ENCODE measurements at places on chromosomes 6 and 20. TPM values are rescaled to one million over a fixed set of nuclear protein-coding genes. Genes with fewer than 3 reads are reported as not detected.

- DNase-seq: peak; percentile 5
Measured at GRCh38 chr20:52859156-52859876, 112.8 kb upstream of the TSHZ2 start.

ATP9A gene
- 242 TPM for total RNA-seq

SIRPA gene
- 6.1 TPM for total RNA-seq

GRCh38 chr6:81309811-81310210 lies 442.7 kb downstream of the TENT5A start:
- no peak for DNase-seq

DNA sequence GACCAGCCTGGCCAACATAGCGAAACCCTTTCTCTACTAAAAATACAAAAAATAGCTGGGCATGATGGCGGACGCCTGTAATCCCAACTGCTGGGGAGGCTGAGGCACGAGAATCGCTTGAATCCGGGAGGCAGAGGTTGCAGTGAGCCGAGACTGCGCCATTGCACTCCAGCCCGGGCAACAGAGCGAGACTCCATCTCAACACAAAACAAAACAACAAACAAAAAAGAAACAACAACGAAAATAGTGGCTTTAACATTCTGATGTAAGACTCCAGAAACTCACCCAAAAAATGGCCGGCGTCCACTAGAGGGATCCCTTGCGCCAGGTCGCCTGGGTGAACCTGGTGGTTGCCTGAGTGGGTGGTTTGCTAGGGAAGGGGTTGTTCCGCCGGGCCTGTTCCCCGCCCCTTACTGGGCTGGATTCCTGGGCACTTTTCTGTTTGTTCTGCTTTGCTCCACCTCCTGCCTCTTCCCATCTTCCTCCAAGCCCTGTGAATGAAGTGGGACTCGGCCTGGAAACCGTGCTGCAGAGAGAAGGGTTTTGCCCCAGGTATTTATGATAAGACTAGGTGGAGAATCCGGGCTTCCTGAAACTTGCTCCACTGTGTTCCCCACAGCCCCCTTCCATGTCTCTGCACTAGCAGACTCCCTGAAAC lies 1.5 kb downstream of the PABPC1L start:
- no peak for DNase-seq

DNA sequence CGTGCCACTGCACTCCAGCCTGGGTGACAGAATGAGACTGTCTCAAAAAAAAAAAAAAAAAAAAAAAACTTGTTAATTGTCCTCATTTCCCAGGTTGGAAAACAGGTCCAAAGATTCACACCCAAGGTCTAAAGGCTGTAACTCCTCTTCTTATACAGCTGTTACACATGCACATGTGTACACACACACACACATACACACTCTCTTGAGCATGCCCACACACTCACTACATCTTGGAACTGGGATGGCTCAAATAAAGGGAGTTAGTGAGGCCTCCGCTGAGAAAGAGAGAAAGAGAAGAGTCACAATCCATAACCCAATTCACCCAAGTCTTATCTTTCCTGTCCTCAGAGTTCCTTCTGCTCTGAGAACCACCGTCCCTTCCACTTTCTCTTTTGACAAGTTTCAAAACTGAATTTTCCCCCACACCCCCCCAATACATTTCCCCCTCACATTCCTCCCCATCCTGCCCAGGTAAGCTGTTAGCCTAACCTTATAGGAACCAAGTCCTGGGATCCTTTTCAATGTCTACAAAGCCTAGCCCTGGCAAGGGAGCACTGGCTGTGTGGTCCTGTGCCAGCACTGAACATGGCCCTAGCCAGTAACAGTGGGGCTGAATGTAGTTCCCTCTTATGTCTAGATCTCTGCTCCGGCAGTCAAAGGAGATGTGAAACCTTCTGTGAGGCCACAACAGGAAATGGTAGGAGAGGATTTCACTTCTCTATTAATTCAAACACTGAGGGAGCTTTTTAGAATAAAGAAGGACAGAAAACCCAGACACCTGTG lies 3.2 kb upstream of the HLA-DMB start:
- no peak for DNase-seq

GRCh38 chr6:99030915-99031314 lies 83.2 kb upstream of the FBXL4 start:
- DNase-seq: no peak

- no peak for DNase-seq
Measured at GRCh38 chr6:14824484-14825275, 421.2 kb upstream of the JARID2 start.

- DNase-seq: no peak
Measured at GRCh38 chr6:90250405-90250804, 46.2 kb downstream of the BACH2 start.

- DNase-seq: no peak
Measured at GRCh38 chr20:34553366-34553867, 5.1 kb upstream of the MAP1LC3A start.

DNA sequence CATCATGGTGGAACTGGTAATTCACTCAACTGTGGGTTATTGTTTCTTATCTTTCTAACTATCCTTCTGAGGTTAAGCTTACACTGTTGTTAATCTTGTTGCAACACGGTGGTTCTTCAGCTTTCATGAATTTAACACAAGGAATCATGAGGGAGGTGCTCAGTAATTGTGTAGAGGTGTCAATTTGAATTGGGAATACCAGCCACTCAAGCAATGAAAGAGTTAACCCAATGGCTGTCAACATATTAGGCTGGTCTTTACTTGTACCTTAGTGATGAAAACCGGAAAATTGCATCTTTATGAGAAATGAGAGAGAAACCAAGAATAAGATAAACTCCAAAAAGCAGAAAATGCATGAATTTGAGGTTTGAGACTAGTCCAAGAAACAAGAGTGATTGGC lies 95.7 kb downstream of the HS3ST5 start:
- DNase-seq: no peak

- DNase-seq: no peak
Measured at GRCh38 chr6:111238464-111239119, 151.3 kb downstream of the SLC16A10 start.

- DNase-seq: no peak
Measured at GRCh38 chr6:163646866-163647265, 232.3 kb downstream of the QKI start.

DYNLT2 gene
- 2.0 TPM for total RNA-seq

DNA sequence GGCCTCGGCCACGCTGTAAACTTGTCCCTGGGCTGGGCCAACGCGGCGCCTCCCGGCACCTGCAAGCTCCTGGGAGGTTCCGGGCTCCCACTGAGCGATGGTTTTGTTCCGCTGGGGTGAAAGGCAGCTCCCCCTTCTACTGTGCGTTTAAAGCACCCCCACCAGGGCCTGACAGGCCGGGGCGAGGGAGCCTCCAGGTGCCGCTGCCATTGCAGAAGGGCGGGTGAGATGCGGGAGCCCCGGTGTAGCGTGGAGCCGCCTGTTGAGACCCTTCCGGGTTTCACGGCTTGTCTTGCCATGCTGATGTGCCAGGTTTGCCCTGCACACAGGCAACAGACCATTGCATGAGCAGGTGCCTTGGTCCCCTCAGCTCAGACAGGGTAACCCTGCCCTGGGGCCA lies 2.9 kb downstream of the COL20A1 start:
- no peak for DNase-seq

DNA sequence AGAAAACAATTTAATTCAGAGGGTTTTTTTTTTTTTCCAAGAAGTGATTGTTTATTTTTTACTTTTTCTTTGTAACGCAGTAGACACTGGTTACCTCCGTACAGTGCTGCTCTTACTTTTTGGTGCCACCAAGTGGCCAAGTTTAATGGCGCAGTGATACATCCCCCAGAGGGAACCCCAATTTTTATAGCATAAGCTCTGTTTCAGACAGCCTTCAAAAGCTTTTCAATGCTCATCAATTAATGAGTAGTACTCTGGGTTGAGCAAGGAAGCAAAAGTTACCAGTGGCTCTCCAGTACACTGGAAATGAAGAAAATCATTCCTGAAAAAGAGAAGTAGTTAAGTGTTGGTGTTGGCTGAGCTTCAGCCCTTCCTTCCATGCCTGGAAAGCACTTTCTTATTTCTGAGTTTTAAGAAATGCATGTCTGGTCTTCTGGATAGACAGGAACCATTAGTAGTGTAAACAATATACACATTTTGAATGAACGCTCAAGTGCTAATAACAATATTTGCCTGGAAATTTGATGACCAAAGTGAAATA lies 129.1 kb upstream of the SMLR1 start:
- peak; percentile 21 for DNase-seq

GRCh38 chr20:51122931-51123658 lies 100.2 kb upstream of the KCNG1 start:
- DNase-seq: no peak

DNA sequence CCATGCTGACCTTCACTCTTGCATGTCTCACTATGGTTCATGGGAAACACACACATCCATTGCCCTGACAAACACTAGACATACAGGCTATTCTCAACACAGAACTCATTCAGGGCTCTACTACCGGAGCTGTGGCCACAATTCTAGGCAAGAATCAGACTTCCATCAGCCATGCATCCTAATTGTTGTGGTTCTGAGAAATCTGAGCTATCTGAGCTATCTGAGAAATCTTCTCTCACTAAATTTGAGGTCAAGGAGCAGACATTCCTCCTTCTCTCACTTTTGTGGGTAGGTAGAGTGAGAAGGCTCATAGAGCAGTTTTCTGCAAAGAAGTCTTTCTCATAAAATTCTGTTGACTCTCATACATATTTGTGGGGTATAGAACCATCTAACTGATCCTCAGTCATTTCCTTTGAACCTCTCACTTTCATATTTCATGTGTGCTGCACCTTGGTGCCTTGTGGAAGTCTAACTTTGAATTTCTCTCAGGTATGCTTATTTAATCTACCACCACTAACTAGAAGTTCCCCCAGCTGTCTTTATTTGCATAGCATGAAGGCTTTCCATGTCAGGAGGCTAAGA lies 43.6 kb downstream of the ADGRF1 start:
- DNase-seq: no peak

DNA sequence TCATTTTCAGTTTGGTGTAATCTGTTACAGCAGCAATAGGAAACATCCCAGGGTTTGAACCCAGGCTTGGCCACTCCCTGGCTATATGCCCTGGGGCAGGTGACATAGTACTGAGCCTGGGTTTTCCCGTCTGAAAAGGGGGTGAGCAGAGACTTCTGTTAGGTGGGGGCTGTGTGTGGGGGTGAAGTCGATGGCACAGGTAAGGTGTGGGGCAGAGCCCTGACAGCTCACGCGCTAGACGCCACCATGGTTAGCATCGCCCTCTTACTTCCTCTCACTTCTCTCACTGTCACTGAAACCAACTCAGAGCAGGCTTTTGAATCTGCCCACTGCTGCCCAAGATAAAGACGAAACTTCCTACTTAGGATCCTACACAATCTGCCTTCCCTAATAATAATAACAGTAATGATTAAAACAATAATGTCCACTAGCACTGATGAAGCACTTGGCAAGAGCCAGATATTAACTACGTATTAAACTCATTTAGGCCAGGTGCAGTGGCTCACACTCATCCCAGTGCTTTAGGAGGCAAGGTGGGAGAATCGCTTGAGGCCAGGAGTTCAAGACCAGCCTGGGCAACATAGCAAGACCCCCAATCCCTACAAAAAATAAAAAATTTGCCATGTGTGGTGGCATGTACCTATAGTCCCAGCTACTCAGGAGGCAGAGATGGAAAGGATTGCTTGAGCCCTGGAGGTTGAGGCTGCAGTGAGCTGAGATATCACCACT lies 117.9 kb upstream of the PTPN1 start:
- DNase-seq: no peak

DNA sequence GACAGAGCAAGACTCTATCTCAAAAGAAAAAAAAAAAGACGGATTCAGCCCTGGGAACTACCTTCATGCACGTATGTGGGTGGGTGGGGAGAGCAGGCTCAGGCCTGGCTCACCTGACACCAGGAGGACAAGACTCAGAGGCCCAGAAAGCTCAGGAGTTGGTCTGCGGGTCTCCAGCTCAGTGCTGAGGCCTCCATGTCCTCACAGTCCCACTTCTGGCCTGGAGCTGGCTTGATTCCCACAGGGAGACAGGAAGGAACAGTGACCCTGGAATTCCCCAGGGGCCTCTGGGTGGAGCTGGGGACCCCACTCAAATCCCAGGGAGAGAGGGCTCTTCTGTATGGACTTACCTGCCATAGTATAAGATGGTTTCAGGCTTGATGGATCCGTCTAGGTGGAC lies 15.6 kb downstream of the ADA start:
- no peak for DNase-seq

SLC13A3 gene
- total RNA-seq: 10.2 TPM

DNA sequence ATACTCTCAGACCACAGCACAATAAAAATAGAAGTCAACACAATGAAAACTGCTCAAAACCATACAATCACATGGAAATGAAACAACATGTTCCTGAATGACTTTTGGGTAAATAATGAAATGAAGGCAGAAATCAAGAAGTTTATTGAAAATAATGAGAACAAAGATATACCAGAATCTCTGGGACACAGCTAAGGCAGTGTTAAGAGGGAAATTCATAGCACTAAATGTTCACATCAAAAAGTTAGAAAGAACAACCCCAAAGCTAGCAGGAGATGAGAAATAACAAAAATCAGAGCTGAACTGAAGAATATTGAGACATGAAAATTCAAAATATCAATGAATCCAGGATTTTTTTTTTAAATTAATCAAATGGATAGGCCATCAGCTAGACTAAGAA lies 183.3 kb downstream of the BACH2 start:
- DNase-seq: no peak

MYL9 gene
- total RNA-seq: 0.41 TPM

DNA sequence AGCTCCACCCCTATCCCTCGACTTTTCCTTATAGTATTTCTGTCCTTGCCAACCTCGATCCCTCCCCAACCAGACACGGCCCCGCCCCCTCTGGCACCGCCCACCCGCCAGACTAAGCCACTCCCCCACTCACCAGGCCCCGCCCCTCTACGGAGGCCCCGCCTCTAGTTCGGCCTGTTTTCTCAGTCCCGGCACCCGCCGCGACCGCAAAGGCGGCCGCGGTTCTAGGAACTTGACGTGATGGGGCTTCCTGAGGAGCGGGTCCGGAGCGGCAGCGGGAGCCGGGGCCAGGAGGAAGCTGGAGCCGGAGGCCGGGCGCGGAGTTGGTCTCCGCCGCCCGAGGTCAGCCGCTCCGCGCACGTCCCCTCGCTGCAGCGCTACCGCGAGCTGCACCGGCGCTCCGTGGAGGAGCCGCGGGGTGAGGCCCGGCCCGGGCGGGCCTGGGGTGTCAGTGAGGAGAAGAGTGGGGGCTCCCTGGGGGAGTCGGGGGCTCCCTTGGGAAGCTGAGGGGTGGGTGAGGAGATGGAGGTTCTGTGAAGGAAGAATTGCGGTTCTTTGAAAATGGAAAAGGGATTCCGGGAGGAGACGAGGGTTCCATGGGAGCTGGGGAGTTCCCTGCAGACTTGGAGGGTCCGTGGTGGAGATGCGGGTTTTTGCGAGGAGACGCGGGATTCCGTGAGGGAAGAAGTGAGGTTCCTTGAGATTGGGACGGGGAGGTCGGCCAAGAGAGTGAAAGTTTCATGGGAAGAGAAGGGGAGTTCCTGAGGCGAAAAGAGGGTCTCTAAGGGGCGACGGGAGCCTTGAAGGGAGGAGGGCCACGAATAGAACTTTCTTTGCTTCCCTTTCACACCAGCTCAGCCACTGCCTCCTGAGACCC lies at the start of gene ACSS2:
Gene ACSS2, plus strand, starts transcription at position 207 of the 877 bp plus-strand sequence. Its CDS starts 34 bp downstream, at position 241.
- peak; percentile 93 for DNase-seq

GRCh38 chr6:24402697-24403500 lies at the start of gene MRS2:
MRS2 (plus strand) TSS chr6:24402936; CDS start chr6:24403047, 111 bp downstream.
- peak; percentile 82 for DNase-seq

GRCh38 chr20:51747182-51747911 lies 20.8 kb downstream of the ATP9A start:
- no peak for DNase-seq

GRCh38 chr6:169955731-169956437 lies 204.5 kb downstream of the ERMARD start:
- no peak for DNase-seq

GRCh38 chr6:109579361-109579760 lies 96.3 kb upstream of the ZBTB24 start:
- no peak for DNase-seq

- DNase-seq: no peak
Measured at GRCh38 chr20:56733967-56734366, 104.9 kb downstream of the TFAP2C start.

AMD1 gene
- total RNA-seq: 116 TPM
